ENCODE measurements at places on chromosomes 5 and 9.

DNA sequence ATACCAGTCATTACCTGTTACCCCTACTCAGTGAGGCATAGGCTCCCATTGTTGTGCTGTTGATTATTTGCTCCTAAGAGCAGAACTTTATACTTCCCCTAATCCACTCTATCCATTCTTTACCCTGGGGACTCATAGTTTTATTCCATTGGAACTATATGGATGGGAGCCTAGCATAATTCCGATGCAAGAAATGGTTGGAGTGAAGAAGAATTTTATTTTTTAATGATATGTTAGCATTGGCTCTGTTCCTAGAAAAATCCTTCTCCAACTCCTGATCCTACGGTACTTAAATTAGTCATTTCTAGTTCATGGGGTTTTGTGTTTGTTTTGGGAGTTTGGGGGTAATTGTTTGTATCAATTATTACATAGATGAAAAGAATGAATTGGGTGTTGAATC is 191.5 kb downstream of the GOLPH3 start:
- no peak for DNase-seq

GRCh38 chr9:135174981-135175380 is 87.5 kb downstream of the OLFM1 start:
- no peak for DNase-seq

- DNase-seq = no peak
Measured at GRCh38 chr5:4374866-4375265, 765.3 kb upstream of the ADAMTS16 start.

DNA sequence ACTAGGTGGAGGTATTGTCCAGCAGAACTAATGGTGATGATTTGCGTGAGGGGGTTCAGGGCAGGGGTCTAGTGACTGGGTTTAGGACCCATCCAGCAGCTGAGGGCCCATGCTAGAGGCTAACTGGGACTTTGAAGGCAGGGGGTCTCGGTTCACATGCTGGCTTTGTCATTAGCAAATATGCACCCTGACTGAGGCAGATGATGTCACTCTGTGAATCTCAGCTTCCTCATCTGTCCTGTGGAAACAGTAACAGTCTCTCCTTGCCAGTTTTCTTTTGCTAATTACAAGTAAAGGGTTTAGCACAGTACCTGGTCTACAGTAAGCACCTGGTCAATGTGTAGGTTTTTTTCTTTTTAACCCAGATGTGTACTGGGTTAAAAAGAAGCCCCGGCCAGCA is 5.2 kb downstream of the SH2D3C start:
- no peak for DNase-seq

DNA sequence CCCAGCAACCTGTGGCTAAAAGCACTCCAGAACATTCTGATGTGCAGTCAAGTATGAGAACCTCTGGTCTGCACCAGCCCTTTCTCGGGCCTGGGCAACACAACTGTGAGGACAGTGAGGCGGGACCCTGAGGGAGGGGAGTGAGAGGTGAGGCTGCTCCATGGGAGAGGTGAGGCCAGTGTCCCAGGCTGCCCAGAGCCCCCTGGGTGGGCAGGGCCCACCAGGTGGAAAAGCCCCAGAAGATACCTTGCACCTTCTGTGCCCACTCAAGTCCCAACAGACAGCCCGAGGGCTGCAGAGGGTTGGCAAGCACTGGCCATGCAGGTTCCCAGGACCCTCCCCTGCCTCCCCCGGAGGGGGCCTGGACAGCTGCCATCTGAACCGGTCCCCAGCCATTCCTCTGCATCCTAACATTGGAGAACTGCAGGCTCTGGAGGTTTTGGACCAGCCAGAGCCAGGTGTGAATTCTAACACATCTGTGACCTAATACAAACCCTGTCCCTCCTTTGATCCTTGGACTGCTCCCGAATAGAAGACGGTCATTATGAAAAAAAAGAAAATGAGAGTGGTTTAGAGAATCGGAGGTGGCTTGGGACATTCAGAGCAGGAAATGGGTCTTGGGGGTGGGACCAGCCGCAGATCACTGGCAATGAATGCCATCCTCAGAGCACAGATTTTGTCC is 57.0 kb downstream of the DUSP1 start:
- no peak for DNase-seq

GRCh38 chr9:8232726-8233125 is 433.1 kb upstream of the DMAC1 start:
- DNase-seq = no peak
